K562 (cell line): ENCODE measurements at places on chromosomes 2 and 18.

DNA sequence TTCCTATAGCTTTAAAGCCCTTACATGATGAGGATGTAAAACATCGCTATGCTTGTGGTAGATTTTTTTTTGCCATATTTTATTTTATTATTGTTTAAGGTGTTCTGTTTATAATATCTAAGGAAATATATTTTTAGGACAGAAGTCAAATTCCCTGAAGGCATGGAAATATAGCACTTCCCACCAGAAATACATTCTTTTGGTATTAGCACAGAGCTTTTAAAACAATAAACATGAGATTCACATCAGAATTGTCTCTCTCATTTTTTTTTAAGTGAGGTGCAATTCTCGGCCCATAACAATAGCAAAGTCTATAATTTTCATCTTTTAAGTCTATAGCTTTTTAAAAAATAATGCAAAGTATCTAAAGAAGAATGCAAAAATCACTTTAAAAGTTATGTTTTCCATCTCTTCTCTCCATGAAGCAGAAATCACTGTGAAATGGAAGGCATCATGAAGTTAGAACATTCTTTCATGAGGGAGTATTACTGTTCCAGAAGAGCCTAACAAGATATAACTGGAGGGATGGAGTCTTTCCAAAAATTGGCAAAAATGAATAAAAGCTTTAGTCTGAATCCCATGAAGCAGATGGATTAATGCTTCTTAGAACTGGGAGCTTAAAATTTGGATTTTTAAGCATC is 283.6 kb upstream of the TRIB2 start:
- no peak for DNase-seq

DNA sequence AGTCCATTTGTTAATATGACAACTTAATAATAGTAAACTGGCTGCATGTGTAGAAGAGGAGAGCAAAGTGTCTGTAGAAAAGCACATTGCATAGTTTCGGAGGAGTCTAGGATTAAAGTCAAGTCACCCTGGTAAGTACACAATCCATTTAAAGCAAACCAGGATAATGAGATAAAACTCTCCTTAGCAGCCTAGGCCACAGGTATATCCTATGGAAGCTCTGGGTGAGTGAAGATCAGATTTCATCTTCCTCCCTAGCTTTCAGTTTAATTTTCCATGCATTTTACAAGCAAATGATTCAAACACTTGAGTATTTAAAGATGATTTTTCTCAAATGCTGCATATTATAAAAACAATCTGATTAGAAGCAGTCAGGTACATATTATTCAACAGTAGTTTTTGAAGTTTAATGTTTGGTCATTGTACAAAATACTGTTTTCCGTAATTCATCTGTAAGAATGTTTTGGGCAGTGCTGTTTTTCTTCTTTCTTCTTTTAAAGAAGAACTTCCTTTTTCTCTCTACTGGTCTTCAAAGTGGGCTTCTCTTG is 10.2 kb downstream of the CERS6 start:
- DNase-seq = no peak

GRCh38 chr2:7031547-7032245 is 114.5 kb downstream of the RNF144A start:
- DNase-seq = no peak

DNA sequence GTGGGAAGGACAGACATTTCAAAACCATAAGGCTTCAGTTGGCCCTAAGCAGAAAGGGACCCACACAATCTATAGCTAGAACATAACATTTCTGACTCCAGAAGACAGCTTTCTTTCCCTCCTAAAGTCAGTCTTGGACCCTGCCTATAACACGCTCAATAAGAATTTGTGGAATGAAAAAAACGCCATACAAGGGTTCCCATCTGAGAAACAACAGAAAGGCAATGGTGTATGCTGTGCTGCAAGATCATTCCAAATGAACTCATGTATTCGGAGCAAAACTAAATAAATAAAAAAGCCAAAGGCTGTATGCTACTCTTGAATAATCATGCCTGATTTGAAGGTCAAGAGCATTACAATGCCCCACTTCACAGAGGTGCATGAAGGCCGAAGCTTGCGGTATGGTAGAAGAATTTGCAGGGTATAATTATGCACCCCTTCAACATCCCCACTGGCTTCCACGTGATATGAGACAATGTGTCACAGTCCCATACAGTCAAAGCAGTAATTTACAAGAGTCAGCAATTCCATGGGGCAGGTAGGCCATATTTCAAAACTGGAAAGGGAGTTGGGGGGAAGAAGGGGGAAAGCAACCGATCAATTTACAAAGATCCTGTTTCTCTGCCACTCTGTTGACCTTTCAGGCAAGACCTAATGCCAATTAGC is 61.4 kb upstream of the SLC14A2 start:
- DNase-seq = no peak

GRCh38 chr18:48208432-48209140 is 200.6 kb downstream of the ZBTB7C start:
- no peak for DNase-seq

GRCh38 chr2:28350791-28351285 is 41.8 kb upstream of the FOSL2 start:
- no peak for DNase-seq

GRCh38 chr2:177250461-177250860 is 14.1 kb downstream of the NFE2L2 start:
- no peak for DNase-seq

DNA sequence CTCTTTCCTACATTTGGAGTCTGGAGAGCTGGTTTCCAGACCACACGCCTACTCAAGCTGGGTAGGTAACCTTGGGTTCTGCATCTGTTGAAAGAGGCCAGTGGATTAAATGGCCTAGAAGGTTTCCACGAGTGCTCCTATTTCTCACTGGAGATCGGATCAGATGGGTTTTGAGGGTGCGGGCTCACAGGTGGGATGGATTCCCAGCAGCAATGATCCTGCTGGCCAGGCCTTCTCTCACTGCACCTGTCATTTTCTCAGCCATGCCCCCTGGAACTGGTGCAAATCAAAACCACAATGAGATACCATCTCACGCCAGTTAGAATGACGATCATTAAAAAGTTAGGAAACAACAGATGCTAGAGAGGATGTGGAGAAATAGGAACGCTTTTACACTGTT is 747.5 kb upstream of the RAB6C start:
- no peak for DNase-seq

DNA sequence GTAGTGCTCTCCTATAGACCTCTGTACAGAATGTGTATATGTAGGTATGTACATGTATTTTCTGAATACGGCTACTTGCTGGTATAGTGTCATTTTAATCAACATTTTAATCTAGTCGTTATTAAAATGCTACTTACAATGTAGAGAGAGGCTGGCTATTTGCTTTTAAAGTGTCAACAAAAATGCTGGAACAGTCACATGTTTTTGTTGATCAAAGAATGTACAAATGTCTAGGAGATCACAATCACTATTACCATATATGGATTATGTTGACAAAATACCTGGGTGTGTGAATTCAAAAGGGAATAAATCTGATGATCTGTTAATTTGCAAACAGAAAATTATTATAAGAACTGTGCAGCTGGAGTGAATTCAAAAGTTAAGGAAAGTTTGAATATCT is 170.3 kb downstream of the CAMKMT start:
- no peak for DNase-seq

- DNase-seq = no peak
Measured at GRCh38 chr2:188333751-188334524, 42.3 kb downstream of the GULP1 start.

DNA sequence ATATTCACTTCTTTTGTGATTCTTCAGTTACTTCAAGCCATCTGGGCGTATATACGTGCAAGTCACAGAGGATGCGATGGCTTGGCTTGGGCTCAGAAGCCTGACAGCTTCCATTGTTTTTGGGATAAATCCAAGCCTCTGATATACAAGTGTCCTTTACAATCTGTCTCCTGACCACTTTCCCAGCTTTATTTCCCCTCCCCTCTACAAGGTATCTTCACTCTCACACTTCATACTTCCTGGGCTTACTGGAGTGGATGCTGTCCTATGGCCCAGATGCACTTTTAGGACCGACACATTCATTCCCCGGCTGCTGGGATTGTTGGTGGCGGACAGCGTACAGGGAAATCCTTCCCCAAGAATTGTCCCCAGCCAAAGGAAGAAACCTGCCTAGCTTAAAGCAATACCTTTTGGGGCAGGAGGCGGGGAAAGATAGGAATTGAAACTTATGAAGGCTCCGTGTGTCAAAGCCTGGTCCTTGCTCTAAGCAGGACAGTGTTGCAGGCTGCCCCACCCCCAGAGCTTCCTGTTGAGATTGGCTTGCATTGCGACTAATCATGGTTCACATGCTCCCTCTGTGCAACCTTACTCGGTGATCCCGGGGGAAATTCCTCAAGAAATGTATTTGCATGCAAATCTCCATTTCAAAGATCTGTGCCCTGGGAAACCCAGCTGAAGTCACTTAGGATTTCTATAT is 802.9 kb upstream of the ID2 start:
- DNase-seq = no peak

- DNase-seq = no peak
Measured at GRCh38 chr18:13585379-13586153, 140.8 kb downstream of the FAM210A start.

DNA sequence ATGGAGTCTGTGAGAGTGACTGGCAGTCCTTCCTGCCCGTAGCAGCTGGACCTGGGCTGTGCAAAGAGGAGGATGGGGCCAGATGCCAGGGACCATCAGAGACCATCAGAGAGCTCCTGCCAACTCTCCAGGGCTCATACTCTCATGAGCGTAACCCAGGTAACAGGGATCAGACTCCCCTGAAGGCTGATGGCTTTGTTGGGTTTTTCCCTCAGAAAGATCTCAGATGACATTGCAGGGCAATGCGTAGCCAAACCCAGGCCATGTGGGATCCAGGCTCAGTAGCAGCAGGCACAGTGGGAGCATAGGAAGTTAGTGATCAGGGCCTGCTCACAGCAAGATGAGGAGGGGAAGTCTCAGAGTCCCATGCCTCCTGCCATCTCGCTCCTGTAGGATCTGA is 218.0 kb downstream of the LOXHD1 start:
- DNase-seq = no peak

GRCh38 chr2:15539999-15540398 is 21.1 kb downstream of the NBAS start:
- DNase-seq = no peak

DNA sequence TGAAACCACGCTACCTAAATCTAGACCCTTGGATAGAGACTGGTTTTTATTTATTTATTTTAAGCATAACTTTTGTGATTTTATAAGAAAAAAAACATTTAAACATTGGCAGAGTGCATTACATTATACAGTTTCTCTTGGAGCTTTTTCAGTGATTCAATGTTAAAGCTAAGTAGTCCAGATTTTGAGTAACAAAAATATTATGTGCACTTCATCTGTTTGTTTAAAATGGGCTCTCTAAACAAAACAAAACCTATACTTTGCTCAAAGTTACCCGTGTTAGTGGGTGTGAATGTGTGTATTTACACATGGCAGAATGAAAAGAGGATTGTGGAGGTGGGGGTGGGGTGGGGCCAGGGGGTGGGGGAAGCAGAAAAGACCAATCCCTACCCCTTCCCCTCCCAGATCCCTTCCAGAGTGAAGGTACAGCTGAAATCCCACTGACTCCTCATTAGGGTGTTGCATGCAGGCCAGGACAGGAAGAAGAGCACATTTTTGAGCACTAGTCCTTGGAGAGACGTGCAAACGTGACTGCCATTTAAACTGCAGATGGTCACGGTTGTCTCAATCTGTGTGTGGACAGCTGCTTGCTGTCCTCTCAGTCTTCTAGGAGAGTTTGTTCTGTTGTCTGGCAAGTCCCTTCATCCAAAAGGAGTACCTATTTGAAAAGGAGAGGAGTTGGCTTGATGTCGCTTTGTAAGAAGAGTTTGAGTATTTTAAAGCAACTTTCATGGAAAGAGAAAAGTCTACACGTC is 303.0 kb downstream of the ICOS start:
- DNase-seq = no peak

GRCh38 chr2:29065068-29065811 is 9.1 kb downstream of the PCARE start:
- no peak for DNase-seq

DNA sequence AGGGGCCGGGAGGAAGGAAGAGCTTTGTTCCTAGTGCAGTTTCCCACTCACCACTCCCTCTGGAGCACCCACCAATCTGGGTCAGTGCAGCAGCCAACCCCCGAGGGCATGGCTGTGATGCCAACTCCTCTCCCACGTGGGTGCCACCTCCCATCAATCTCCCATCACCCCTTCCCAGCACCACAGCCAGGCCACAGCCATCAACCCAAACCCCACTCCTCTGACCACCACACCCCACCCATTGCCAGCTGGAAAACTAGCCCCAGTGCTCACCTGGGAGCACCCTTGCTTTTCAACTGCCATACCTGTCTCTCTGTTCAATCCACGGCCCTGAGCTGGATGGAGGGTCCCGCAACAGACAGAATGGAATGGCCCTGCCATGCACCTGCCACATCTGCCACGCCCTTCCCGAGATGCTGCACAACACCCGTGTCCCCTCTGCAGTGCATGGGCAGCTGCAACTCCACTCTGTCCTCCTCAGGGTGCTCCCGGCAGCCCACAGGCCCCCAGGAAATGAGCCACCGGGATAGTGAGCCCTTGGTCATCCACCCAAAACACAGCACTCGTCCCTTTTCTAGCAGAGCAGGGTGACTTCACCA is 112.4 kb upstream of the ID2 start:
- no peak for DNase-seq

DNA sequence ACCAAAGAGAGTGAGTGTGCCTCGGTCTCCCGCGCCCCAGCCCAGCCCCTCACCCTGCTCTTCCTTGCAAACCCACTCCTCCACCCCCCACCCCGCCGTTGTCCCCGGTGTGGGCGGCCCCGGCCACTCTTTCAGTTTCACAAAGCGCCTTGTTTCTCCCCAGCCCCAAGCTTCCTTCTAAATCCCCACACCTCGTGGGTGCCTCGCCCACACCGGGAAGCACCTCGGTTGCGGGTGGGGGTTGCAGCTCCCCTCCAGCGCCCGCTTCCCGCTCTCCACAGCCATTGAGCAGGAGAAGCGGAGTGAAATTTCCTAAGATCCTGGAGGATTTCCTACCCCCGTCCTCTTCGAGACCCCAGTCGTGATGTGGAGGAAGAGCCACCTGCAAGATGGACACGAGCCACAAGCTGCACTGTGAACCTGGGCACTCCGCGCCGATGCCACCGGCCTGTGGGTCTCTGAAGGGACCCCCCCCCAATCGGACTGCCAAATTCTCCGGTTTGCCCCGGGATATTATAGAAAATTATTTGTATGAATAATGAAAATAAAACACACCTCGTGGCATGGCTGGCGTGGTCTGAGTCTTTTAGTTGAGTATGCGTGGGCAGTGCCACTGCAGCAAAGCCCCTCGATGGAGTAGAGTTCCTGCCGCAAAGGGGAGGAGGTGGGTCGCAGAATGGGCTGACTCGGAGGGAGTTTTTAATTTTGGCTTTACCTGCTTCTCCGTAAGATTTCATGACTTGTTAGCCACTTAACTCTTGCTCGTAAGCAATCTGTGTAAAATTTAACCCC is 848 bp downstream of the TMSB10 start:
- peak; percentile 41 for DNase-seq

- no peak for DNase-seq
Measured at GRCh38 chr2:97754690-97755346, 41.4 kb downstream of the ZAP70 start.

DNA sequence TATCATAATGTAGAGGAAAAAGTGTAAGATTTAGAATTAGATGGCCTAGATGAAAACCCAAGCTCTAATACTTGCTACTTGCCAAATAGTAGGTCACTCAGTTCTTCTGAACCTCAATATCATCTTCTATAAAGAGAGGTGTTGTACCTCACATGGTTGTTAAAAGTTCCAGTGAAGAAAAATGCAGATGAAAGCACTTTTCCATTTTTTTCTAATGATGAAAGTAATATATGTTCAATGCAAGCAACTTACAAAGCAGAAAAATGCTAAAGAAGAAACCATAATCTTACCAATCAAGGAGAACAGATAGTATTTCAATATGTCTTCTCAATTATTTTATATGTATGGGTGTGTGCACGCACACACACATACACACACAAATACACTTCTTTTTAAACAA is 52.7 kb upstream of the TMEM17 start:
- no peak for DNase-seq
